ENCODE measurements at places on chromosomes 16 and 17.

GRCh38 chr16:56966093-56966475 is 4.3 kb downstream of the CETP start:
- no peak for DNase-seq

GRCh38 chr16:81661082-81661481 is 118.0 kb upstream of the PLCG2 start:
- no peak for DNase-seq

- no peak for DNase-seq
Measured at GRCh38 chr17:59695945-59696681, 11.1 kb downstream of the PTRH2 start.

- DNase-seq, result no peak
Measured at GRCh38 chr17:39600288-39600996, 7.3 kb downstream of the NEUROD2 start.

Data from stimulated activated CD8-positive, alpha-beta memory T cell treated with anti-CD3 and anti-CD28 coated beads, Interleukin-4, amount 100 ng/mL, for 24 hours (primary cell).